Pancreas (tissue), 10 donors: ENCODE measurements at places on chromosomes 5 and 9.

DNA sequence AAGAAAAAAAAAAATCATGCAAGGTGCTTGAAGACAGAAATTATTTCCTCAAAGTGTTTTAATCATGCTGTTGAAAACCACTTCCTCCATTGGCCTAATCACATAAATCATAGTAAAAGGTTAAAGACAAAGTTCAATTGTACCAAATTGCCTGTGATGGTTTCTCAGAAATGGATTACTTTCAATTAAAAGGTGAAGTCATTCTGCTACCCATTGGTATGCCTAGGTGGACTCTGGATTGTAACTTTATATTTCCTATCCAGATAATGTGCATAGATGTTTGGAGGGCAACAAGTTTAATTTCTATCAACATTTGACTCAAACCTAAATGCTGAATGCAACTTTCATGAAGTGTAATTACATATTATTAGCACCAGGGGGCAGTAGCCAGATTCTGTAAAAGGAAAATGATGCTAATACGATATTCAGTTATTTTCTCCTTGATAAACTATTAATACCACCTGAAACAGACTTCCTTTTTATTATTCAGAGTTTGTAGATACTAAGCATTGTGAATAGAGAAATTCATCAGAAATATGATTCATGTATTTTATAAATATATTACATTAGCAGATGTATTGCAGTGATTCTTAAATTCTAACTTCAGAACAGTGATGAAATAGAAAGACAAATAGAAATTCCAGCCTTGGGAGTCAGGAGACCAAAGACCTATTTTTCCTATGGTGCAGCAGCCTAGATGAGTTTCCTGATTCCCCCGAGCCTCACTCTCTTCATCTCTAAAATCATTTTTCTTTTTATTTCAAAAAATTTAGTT lies 148.2 kb downstream of the CAAP1 start:
- DNase-seq, result no peak

DNA sequence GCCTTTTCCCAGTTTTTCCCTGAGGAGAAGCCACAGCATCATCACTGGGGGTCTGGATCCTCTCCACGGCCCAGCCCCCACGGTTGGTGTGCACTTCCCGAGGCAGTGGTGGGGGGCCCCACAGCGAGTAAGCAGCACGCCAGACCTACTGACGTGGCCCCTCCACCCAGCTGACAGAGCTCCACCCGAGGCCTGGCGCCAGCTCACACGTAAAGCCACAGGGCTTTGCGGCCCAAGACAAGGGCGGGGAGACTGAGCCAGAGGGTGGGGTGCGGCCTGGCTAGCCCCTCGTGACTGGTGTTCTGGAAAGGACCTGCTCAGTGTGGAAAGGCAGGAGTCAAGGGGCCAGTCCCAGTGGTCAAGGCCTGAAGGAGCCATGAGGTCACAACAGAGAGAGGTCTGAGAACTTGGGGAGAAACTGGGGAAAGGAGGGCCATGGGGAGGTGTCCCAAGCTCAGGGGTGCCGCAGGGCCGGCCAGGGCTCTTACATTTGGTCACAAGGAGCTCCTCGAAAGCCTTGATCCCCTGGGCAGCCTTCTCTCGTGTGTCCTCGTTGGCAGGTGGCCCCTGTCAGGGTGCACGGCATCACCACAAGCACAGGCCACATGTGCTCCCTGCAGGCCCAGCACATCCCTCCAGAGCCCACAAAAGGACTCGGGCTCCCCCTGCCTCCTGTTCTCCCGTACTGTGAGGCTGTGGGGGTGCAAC lies 5.5 kb downstream of the SNAPC4 start:
- no peak for DNase-seq

DNA sequence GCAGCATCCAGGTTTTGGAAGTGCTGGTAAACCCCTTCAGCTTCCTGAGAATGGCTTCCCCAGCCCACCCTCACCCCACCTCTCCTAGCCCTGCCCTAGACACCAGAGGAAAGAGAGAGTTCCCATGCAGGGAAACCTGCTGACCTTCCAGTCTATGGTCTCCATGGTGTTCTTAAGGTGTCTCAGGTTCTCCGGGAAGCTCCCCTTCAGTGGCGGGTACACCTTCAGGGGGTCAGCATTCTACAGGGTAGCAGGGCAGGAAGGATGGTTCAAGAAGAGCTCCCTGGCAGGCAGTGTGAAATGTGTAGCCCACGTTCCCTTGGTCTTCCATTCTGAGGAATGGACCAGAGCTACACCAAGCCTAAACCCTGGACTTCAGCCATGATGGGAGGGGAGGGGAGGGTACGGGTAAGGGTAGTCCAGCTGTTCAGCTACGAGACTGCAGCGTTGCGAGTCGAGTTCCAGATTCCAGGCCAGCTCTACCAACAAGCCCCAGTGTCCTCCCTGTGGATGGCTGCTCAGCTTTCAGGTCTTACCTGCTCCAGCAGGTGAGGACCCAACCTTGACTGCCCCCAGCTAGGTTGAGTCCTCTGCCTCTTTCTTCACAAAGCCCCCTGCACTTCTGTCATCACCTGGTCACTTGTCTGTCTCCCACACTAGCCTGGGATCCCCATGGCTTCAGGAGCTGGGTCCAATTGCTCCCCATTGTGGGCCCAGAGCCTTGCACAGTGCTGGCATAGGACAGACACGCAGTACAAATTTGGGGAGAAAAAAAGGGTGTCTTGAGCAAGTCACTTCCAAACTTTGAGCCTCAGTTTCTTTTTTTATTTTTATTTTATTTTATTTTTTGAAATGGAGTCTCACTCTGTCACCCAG lies 7.5 kb downstream of the CD74 start:
- no peak for DNase-seq

DNA sequence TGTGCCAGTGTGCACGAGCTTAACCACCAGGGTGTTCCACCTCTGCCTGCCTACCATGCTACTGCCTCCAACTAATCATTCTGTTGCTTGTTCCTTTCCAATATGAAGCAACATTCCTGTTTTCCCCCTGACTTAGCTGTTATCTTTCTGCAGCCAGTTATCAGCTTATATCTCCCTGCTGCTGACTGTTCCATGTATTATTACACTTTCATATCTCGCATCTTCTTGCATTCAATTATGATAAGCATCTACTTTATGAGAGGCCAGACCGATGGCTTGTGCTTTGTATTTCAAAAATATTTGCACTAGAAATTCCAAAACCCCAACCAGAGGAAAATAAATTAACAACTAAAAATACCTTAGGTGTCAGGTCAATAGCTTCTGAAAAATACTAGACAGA lies 394.0 kb upstream of the BRINP1 start:
- DNase-seq, result no peak
